Sigmoid colon (tissue), 7 donors: ENCODE measurements at places on chromosomes 4 and X. TPM values are rescaled to one million over a fixed set of nuclear protein-coding genes. Genes with fewer than 3 reads are reported as not detected.

GRCh38 chr4:74364256-74364651 lies 691 bp upstream of the EREG start:
- no peak for DNase-seq
- peak overlapping the region; percentile 61 for H3K4me3 ChIP-seq
- H3K4me1 ChIP-seq, result no peaks in the 10 kb centered on the region
- peak overlapping the region; percentile 85 for H3K27ac ChIP-seq
- H3K27me3 ChIP-seq, result no peaks in the 10 kb centered on the region
- H3K36me3 ChIP-seq, result no peaks in the 10 kb centered on the region

DNA sequence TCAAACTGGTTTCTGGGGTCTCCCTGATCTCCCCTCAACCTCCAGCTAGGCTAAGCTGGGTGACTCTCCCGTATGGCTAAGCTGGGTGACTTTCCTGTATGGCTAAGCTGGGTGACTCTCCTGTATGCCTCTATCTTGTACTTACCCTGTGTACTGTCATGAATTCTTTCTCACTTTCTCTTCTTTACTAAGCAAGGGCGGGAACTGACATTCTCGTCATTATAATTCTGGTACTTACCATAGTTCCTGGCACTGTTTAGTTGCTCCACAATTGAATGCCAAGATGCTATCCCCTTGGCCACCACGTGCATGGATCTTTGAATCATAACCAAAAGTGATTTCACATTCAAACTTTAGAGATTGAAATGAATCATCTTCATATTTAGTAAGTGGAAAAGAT lies 8.8 kb downstream of the INTU start:
- DNase-seq, result no peak
- no peak overlapping the region for H3K27ac ChIP-seq
- H3K36me3 ChIP-seq, result no peaks in the 10 kb centered on the region
- no peak overlapping the region for H3K4me3 ChIP-seq
- no peaks in the 10 kb centered on the region for H3K27me3 ChIP-seq

DNA sequence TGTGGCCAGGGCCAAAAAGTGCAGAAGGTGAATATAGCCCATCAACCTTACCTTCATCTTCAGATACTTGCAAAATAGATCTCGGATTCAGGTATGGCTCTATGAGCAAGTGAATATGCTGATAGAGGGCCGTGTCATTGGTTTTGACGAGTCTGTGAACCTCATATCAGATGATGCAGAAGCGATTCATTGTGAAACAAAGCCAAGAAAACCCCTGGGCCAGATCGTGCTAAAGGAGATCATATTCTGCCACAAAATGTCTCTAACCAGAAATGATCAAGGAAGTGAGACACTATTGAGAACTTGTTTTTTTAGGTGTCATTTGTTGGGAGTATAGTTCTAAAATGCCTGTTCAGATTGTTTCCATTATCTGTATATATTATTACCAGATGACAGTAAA lies 48.3 kb downstream of the PDK3 start:
- no peaks in the 10 kb centered on the region for H3K27me3 ChIP-seq
- no peaks in the 10 kb centered on the region for H3K4me1 ChIP-seq
- DNase-seq, result no peak
- H3K27ac ChIP-seq, result no peak overlapping the region

DNA sequence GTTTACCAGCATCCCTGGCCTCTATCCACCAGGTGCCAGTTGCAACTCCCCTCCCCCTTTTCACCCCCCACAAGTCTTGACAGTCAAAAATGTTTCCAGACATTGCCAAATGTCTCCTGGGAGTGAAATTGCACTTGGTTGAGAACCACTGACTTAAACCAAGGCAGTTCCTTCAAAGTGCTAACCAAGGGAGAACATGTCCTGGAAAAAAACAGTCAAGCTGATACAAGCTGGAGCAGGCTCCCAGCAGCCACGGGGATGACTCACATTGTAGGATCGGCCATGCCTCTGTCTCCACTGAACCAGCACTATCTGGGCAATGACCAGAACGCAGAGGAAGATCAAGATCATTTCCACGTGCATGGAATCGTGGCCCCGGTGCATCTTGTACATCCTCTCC lies 11.4 kb downstream of the RNF175 start:
- H3K4me3 ChIP-seq, result no peak overlapping the region
- H3K27me3 ChIP-seq, result no peaks in the 10 kb centered on the region
- no peaks in the 10 kb centered on the region for H3K36me3 ChIP-seq
- no peaks in the 10 kb centered on the region for H3K4me1 ChIP-seq
- H3K27ac ChIP-seq, result no peak overlapping the region

GRCh38 chr4:187396106-187396505 lies 599.5 kb upstream of the ZFP42 start:
- no peak for DNase-seq
- no peak overlapping the region for H3K27ac ChIP-seq
- H3K27me3 ChIP-seq, result no peaks in the 10 kb centered on the region
- H3K4me3 ChIP-seq, result no peak overlapping the region

DNA sequence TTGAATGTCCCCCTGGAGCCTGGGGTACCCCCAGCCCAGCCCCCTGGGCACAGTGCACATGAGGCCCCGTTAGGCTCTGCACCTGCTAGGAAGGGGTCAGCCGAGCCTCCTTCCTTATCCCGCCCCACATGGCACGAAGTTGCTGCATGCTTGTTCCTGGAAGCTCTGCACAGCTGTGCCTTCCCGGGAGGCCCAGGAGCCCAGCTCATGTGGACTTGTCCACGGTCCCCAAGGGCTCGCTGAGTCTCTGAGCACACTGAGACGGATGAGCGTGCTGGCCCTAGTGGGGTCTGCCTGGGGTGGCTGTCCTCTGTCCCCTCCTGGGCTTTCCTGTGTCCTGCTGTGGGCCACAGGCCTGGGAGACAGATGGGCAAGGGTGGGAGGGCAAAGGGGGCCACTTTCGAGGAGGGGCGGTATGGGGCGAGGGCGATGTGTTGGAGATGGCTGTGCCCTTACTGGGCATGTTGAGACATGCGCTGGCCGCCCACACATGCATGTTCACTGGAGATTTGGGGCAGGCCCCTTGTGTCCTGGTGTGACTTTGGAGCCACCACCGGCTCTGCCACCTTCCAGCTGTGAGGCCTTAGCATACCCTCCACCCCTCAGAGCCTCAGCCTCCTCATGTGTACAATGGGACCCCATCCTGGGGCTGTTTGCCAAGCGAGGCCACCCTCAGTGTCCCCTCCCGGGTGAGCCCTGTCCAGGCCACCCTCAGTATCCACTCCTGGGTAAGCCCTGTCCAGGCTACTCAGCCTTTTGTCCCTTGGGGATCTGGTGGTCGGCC lies 237.6 kb downstream of the AFAP1 start:
- H3K27me3 ChIP-seq, result no peaks in the 10 kb centered on the region
- DNase-seq, result no peak
- H3K36me3 ChIP-seq, result no peaks in the 10 kb centered on the region
- no peaks in the 10 kb centered on the region for H3K4me1 ChIP-seq
- H3K27ac ChIP-seq, result no peak overlapping the region
- H3K4me3 ChIP-seq, result no peak overlapping the region

- H3K36me3 ChIP-seq, result no peaks in the 10 kb centered on the region
- H3K27ac ChIP-seq, result no peak overlapping the region
- H3K4me3 ChIP-seq, result no peak overlapping the region
- no peak for DNase-seq
- no peaks in the 10 kb centered on the region for H3K27me3 ChIP-seq
Observed at GRCh38 chrX:23779025-23779424, 3.9 kb upstream of the SAT1 start.

GRCh38 chr4:129968366-129968765 lies 872.4 kb downstream of the C4orf33 start:
- no peaks in the 10 kb centered on the region for H3K27me3 ChIP-seq
- DNase-seq, result no peak
- H3K4me3 ChIP-seq, result no peak overlapping the region
- H3K36me3 ChIP-seq, result no peaks in the 10 kb centered on the region
- no peaks in the 10 kb centered on the region for H3K4me1 ChIP-seq

DNA sequence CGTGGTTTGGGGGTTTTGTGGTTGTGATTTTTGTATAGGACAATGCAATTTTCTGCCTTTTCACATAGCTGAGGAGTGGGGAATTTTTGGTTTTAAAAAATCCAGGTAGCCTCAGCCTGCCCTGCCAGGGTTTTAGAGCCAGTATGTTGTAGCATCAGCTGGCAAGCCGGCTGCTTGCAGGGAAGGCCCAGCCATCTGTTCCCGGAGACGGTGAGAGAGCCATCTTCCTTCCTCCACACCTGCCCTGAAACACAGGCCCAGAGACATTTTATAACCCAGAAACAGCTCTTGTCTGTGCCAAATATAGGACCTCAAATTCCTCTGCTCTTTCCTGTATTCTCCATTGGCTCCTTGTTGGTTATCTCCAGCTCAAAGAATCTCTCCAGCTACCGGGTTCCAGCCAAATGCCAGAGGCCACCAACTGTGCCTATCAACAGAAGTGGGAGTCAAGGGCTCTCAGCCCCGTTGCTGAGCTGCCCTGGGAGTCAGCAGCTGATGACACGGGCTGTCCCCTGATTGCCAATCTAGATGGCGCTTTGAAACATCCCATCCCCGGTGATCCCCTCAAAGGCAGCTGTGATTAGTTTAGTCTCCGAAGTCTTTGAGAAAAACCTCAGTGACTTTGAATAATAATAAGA lies 595.2 kb downstream of the MID1IP1 start:
- H3K4me3 ChIP-seq, result no peak overlapping the region
- no peaks in the 10 kb centered on the region for H3K27me3 ChIP-seq
- no peak for DNase-seq
- no peak overlapping the region for H3K27ac ChIP-seq
- no peaks in the 10 kb centered on the region for H3K36me3 ChIP-seq

DNA sequence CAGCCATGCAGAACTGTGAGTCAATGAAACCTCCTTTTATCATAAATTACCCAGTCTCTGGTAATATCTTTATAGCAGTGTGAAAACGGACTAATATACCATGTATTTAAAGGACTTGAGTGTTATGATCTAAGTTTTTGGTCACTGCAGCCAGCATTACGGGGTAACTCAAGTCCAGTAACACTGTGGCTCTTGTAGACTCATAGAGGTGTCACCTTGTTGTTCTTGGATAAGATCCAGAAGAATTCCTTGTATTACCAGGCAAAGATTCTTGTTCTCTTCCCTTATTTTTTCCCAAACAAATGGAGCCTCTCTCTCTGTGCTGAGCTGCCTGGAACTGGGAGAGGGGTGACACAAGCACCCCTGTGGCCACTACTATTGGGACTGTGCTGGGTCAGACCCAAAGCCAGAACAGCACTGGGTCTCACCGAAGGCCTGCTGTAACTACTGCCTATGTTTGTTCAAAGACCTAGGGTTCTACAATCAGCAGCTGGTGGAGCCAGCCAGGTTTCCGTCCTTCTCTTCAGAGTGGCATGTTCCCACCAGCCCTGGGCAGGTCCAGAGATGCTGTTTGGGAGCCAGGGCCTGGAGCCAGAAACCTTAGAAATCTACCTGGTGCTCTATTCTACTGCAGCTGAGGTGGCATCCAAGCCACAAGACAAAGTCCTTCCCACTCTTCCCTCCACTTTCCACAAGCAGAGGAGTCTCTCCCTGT lies 43.7 kb upstream of the MED14 start:
- no peaks in the 10 kb centered on the region for H3K4me1 ChIP-seq
- no peak overlapping the region for H3K27ac ChIP-seq
- H3K27me3 ChIP-seq, result peaks cover 3% of the 10 kb centered on the region
- no peaks in the 10 kb centered on the region for H3K36me3 ChIP-seq
- H3K4me3 ChIP-seq, result no peak overlapping the region

DNA sequence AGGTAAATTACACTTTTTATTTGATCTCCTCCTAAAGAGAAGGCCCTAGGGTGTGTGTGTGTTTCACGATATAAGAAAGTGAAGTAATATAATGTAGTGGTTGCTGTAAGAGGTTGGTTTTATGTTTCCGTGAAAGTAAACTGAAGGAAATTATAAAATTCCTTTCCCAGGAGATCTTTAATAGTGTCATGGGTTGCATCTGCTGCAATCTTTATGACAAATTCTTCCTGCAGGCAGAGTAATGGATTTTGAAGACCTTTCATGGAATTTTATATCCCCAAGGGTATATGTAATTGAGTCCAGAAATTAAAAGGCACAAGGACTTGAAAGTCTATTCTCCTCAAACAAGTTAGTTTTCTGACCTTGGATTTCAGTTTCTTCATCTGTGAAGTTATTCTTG lies 538.6 kb downstream of the ANKRD50 start:
- H3K36me3 ChIP-seq, result no peaks in the 10 kb centered on the region
- no peak overlapping the region for H3K4me3 ChIP-seq
- H3K27me3 ChIP-seq, result no peaks in the 10 kb centered on the region
- DNase-seq, result no peak
- H3K27ac ChIP-seq, result no peak overlapping the region
- H3K4me1 ChIP-seq, result no peaks in the 10 kb centered on the region

- H3K27ac ChIP-seq, result no peak overlapping the region
- no peak overlapping the region for H3K4me3 ChIP-seq
- H3K4me1 ChIP-seq, result no peaks in the 10 kb centered on the region
- peak; percentile 79 for DNase-seq
- H3K36me3 ChIP-seq, result no peaks in the 10 kb centered on the region
- H3K27me3 ChIP-seq, result no peaks in the 10 kb centered on the region
Observed at GRCh38 chrX:15404401-15405096, 20.3 kb upstream of the VEGFD start.

DNA sequence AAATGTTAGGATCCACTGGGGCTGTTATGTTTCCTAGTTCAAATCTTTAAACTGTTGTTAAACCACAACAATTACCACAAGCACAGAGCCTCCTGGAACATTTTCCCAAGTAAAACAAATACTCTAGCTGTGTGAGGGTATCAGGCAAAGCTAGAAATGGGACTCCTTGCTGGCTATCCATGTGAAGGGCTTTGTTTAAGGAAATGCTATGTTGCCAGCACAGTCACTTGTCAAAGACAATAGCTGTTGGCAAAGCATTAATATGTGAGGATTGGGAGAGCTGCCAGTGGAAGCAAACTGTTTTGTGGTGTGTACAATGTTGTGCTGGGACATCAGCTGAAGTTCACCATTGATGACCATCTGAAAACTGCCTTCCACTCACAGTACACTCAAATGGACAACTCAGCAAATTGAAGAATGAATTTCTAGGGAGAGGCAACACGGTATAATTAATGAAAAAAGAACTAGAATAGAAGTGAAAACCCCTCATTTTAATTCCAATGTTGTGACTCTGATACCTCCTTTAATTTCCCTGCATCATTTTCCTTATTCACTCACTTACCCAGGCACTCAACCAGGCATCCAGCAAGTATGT lies 100.8 kb downstream of the ANXA3 start:
- H3K4me3 ChIP-seq, result no peak overlapping the region
- no peak for DNase-seq
- no peaks in the 10 kb centered on the region for H3K4me1 ChIP-seq
- H3K36me3 ChIP-seq, result no peaks in the 10 kb centered on the region
- H3K27ac ChIP-seq, result no peak overlapping the region
- no peaks in the 10 kb centered on the region for H3K27me3 ChIP-seq

GRCh38 chrX:36898301-36898700 lies 109.9 kb upstream of the FAM47C start:
- no peaks in the 10 kb centered on the region for H3K36me3 ChIP-seq
- no peaks in the 10 kb centered on the region for H3K4me1 ChIP-seq
- no peak for DNase-seq
- H3K27ac ChIP-seq, result no peak overlapping the region

The NDP gene
- total RNA-seq, result not detected

The SOX3 gene
- total RNA-seq, result not detected

The MAGEA3 gene
- not detected for total RNA-seq

The SPANXD gene
- not detected for total RNA-seq
